ENCODE measurements at places on chromosomes 3 and 15.

DNA sequence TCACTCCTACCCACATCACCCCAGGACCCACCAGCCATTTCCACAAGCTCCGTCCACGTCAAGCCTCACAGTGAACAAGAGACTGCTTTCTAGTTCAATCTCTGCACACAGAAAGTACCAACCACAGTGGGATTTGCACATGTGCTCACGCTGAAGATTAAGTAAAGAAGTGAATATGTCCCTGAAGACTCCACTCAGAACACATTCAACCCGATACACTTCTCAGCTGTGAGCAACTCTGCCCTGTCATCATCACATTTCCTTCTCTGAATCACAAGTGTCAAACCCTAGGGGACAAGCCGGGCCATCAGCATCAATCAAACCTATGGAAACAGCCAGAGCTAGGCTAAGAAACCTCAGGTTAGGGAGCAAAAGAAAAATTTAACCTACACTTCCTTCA, 1.9 kb downstream of the STIMATE start:
- DNase-seq: no peak

DNA sequence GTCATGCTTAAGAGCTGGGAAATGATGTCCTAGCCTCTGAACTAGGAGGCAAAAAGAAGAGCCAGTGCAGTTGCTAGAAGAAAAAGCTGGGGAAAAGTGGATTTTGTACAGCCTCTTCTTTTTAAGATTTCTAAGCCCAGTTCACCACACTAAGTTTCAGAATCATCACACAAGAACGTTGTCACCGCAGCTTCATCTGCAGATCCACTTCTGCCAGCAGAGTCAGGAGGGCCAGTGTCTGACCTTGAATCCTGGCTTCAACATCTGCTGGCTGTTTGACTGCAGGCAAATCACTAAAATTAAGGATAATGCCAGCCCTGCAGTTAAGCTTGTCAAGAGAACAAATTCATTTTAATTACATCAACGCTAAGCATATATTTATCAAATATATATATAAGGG, 36.2 kb downstream of the HDC start:
- no peak for DNase-seq

GRCh38 chr3:12338595-12339546, 50.0 kb downstream of the PPARG start:
- DNase-seq: no peak

GRCh38 chr3:126446791-126447190, 28.9 kb downstream of the ZXDC start:
- DNase-seq: no peak

DNA sequence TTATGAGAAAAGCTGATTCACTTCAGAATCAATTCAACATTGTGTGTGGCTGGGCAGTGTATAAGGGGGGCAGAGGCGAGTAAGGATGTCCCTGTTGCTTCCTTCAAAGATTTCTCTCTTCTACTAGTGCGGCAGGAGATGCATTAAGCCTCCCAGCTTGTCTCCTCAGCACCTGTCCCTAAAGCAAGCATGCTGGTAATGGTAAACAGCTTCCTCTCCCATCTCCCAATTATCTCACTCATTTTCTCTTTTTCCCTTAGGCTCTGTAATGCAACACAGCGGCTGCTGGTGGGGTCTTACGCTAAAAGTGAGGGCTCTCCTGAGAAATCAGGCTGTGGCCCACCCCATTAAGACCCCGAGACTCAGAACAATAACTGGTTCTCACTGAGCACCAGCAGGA, 306.4 kb upstream of the ROPN1 start:
- DNase-seq: no peak

All from CD4-positive, alpha-beta T cell treated with Interleukin-4 for 1 hour (primary cell).